ENCODE measurements at places on chromosomes 6 and 20.

DNA sequence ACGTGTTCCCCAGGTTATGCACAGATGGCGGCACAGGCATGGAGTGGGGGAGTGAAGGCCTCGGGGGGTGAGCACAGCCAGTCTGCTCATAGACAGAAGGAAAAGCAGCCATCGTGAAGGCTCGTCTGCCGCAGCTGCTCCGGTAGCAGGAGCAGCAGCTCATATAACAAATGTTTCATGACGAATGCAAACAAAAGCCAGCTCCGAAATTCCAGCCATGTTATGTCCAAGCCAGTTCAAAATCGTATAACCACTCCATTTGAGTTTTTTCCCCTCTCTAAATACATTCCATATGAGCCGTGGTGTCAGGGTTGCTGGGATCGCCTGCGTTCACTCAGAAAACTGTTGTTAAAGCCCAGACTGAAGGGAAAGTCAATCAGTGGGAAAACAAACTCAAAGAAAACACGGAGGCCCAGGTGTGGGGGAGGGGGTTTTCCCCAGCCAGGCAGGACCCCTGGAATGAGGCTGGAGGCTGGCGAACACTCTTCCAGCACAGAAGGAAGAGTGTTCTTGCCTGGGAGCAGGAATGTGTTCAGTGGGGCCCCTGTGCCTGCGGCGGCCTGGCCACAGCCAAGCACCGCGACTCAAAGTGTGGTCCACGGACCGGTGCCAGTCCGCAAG, 280.4 kb upstream of the TAB2 start:
- DNase-seq = no peak

DNA sequence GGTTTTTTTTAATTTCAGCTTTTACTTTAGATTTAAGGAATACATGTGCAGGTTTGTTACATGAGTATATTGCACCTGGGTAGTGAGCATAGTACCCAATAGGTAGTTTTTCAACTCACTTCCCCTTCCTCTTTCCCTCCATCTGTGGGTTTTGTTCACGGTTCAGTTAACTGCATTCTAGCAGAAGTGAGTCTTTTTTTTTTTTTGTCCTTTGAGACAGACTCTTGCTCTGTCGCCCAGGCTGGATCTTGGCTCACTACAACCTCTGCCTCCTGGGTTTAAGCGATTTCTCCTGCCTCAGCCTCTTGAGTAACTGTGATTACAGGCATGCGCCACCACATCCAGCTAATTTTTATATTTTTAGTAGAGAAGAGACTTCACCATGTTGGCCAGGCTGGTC, 8.7 kb downstream of the UBR2 start:
- no peak for DNase-seq

- DNase-seq = no peak
Measured at GRCh38 chr20:47253872-47254271, 102.6 kb downstream of the ZMYND8 start.

- DNase-seq = no peak
Measured at GRCh38 chr6:88077305-88077704, 29.7 kb downstream of the SPACA1 start.

DNA sequence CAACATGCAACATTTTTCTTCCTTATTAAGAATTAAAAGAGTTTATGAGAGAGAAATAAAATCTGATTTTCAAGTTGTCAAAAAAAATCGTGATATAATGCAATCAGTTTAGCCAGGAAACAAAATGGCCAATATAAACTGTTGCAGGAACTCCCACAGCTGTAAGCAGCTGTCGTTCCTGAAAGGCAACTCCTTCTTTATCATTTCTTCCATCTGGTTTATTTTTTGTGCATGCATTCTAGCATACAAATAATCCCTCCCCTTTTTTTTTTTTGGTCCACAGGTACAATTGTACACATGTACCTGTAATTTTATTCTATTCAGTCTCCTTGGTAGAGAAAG, 19.7 kb downstream of the TRAF3IP2 start:
- no peak for DNase-seq

- DNase-seq = no peak
Measured at GRCh38 chr6:134347885-134348805, 30.2 kb upstream of the SGK1 start.

GRCh38 chr20:49969946-49970345, 12.8 kb upstream of the SNAI1 start:
- DNase-seq = no peak

GRCh38 chr20:64044484-64045247, 4.8 kb downstream of the SOX18 start:
- no peak for DNase-seq

- DNase-seq = no peak
Measured at GRCh38 chr6:10112871-10113549, 301.9 kb downstream of the TFAP2A start.

GRCh38 chr6:83511901-83512681, at the start of gene PRSS35:
TSS of gene PRSS35 (plus strand) at chr6:83512534. CDS start at chr6:83523442, 10,908 bp downstream.
- no peak for DNase-seq

GRCh38 chr6:141953072-141953471, 179.7 kb upstream of the GJE1 start:
- no peak for DNase-seq

GRCh38 chr6:158457616-158458278, 102.1 kb upstream of the TMEM181 start:
- DNase-seq = no peak

- no peak for DNase-seq
Measured at GRCh38 chr6:137102050-137102848, 57.5 kb upstream of the IL20RA start.

- no peak for DNase-seq
Measured at GRCh38 chr6:84027340-84028181, 6.0 kb upstream of the MRAP2 start.

GRCh38 chr6:166806962-166807757, 149.2 kb downstream of the RNASET2 start:
- no peak for DNase-seq

DNA sequence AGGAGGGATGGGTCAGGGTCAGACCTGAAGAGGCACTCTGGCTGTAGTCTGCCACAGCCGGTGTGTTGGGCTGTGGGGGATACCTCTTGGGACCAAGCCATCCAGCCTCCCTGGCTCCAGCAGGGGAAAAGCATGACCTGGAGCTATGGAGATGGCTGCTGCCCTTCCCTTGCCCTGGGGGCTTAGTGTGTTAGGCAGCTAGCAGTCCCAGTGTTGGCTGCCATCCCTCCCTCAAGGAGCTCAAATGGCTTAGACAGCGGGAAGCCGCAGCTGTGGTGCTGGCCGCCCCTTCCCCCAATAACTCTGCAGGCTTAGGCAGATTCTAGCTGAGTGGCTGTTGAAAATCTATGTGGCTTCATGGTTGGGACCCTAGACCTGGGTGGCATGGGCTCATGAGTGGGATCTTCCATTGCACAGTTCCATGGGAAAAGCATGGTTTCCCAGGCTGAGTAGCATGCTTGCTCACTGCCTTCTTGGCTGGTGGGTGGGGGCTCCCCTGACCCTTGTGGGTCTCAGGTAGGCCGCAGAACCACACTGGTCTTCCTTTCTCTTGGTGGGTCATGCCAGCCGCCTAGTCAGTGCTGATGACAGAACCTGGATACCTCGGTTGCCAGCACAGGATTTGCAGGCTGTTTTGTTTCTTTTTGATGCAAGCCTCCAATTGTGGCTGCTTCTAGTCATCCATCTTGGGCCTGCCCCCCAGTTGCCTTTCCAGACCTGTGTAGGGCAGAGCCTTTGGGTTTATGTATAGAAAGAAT, 69.0 kb upstream of the AHI1 start:
- no peak for DNase-seq

DNA sequence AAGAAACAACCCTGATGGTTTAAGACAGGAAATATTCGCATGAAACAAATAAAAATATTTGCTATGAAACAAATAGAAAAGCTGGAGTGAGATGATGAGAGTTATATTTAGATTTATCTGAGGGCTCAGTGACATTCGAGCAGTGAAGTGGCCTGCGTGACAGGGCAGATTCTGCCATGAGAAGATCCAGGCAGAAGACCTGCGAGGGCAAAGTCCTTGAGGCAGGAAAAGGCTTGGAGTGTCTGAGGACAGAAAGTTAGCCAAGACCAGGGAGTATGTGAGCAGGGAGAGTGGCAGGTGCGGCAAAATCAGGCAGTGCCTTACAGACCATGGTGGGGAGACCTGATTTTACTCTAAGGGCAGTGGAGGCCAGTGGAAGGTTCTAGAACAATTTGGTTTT, 66.9 kb upstream of the RIN2 start:
- DNase-seq = no peak

DNA sequence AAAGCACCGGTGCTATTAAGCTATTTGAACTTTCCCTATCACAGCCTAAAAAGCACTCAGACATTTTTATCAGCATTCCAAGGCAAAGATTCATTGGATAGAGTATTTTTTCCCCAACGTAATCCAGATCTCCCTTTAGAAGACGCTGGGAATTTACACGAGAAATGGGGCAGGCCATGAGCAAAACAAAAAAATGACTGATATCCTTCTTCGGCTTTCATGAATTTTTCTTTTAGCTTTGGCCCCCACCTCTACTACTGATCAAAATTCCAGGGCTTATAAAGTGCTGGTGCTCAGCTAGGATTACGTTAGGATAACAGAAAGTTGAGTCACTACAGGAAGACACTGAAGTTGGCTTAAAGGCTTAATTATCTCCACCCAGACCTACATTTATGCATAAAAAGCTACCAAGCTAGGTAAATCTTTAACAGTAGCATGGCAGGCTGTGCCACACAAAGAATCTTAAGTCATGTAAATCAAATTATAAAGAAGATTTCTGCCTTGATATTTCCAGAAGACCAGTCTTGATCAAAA, 418.5 kb upstream of the BTBD3 start:
- no peak for DNase-seq

DNA sequence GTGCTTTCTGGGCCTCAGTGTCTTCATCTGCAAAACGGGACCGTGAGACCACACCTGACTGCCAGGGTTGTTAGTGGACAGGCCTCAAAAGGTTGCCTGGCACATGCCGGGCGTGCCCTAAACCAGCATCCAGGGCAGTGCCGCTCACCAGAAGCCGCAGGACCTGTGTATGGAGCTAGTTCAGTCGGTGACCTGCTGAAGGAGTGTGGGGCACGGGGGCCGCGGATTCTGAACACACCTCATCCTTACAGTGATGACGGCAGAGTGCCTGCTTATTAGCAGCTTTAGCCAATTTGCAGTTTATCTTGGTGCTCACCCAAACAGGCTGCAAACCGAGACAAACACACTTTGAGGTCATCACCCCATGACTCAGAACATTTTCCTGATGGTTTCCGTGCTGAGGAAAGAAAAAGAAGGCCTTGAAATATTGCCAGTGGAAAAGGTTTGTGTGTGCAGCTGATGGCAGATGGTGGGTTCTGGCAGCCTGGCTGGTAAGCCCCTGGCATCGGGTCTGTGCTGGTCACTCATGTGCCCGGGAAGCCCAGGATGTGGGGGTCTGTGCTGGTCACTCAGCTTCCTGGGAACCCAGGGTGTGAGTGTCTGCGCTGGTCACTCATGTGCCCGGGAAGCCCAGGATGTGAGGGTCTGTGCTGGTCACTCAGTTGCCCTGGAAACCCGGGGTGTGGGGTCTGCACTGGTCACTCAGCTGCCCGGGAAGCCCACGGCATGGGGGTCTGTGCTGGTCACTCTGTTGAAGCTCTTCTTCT, 153.8 kb downstream of the ERMARD start:
- no peak for DNase-seq

GRCh38 chr6:90263633-90264032, 33.0 kb downstream of the BACH2 start:
- no peak for DNase-seq

DNA sequence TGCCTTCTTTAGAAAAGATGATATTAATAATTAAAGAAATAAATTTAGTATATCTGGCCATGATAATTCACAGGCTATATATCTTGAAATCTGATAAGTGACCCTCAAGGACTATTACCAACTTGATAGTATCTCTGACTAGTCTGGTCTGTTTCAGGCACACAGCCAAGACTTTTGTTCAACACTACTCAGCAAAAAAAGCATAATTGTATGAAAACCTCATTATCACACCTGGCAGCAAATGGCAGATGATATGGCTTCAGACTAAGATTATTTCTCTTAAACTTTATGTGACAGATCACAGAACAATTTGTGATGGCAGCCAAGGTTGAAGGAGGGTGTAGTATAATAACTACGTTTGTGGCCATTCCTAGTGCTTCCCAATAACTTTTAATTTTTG, 114.7 kb downstream of the RWDD2A start:
- no peak for DNase-seq

GRCh38 chr6:150915880-150916265, 50.4 kb downstream of the MTHFD1L start:
- no peak for DNase-seq

DNA sequence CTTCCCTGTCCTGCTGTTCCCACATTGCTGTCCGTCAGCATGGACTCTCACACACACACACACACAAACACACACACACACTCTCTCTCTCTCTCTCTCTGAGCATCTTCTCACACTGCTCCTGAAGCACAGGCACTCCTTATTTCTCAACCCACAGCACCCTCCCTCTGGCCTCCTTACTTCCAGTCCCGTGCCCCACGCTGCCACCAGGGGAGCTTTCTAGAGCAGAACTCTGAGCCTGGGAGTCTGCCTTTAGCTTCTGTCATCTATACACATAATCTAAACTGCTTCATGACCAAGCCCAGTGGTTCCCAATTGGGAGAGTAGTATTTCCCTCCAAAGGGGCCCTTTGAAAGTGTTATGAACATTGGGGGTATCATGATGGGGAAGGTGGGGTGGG, 29.1 kb downstream of the HECA start:
- DNase-seq = no peak

DNA sequence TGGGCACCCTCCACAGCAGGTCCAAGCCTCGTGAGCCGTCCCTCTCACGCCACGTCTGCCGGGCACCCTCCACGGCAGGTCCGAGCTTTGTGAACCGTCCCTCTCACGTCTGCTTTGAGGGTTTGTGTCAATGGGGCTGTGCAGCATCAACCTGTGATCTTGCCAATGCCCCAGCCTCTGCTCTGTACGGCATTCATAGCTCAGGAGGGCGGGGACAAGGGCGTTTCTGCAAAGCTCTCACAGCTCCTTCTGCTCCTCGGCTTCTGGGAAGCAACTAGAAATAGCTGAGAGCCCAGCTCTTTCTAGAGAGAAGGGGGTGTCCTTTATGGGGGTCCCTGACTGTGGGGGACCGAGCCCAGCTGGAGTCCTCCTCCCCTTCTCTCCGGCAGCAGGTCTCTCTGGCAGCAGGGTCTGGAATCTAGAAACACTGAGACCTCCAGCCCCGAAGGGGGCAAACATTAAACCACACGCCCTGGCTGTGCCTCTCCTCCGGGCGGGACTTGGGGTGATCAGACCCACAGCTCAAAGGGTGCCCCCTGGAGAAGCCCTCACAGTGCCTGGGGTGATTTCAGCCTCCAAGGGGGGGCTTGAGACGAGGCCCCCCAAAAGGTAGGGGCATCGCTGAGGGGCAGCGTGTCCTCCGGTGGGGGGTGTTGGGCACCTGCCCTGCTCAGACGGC, 41.2 kb upstream of the CHRNA4 start:
- DNase-seq = no peak

- DNase-seq = no peak
Measured at GRCh38 chr20:24685736-24686135, 216.3 kb downstream of the SYNDIG1 start.

Measured in esophagus squamous epithelium (tissue), 5 donors.